Stimulated activated CD8-positive, alpha-beta memory T cell treated with anti-CD3 and anti-CD28 coated beads, Interleukin-15, amount 100 ng/mL, for 24 hours (primary cell): ENCODE measurements at places on chromosomes 1 and 21.

- DNase-seq, result peak; percentile 16
These were observed 24.6 kb downstream of the DMAP1 start for GRCh38 chr1:44237721-44238457.

- DNase-seq, result no peak
These were observed 3.1 kb upstream of the EVA1B start for GRCh38 chr1:36326499-36326898.

- no peak for DNase-seq
These were observed 16.6 kb upstream of the LEMD1 start for GRCh38 chr1:205438213-205439158.

GRCh38 chr1:214541693-214542092, 9.7 kb downstream of the PTPN14 start:
- DNase-seq, result no peak

- DNase-seq, result peak; percentile 23
These were observed 791 bp upstream of the PIK3R3 start for GRCh38 chr1:46133181-46133658.

GRCh38 chr1:116273042-116273783, 99.8 kb upstream of the ATP1A1 start:
- DNase-seq, result no peak

DNA sequence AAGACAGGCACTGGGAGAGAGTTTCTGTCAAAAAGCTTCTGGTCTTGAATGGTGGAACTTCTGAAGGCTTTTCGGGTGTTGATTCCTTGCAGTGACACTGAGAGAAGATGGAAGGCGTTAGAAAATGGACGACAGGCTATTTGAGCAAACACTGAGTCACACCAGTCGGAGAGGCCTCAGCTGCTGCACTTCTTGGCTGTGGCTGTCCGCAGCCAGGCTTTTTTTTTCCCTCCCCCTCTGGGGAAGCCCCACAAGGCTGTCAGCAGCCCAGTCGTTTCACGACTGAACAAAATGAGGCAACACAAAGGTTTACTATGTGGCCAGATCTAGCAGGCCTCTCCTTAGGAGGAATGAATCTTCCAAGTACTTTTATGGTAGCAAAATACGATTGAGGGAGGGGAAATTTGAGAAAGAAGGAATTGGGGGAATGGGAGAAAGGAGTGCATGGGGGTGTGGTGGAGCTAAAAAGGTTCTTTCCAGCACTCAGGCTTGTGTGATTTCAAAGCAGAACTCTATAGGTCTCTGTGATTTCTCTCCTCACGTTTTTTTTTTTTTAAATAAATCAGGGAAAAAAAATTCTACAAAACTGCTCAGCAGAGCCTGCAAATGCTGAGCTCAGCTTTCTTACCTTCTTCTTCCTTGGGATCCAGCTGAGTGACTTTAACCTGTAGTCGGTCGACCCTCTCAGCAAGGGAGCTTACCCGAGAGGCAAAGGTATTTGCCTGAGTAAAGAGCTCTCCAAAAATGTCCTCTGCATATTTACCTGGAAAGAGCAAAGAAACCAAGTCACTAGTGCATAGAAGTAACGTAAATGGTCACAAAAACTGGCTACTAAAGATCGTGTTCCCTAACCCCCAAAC, 26.1 kb downstream of the GPR3 start:
- DNase-seq, result no peak

GRCh38 chr1:236433819-236434315, 39.8 kb downstream of the EDARADD start:
- no peak for DNase-seq

- DNase-seq, result no peak
These were observed 13.4 kb upstream of the NOS1AP start for GRCh38 chr1:162056043-162056442.

GRCh38 chr21:30478004-30478403, 2.2 kb downstream of the KRTAP19-1 start:
- DNase-seq, result no peak

- no peak for DNase-seq
These were observed 2.6 kb downstream of the USP24 start for GRCh38 chr1:55212349-55213150.

GRCh38 chr1:246815693-246816270, 91.6 kb downstream of the SCCPDH start:
- no peak for DNase-seq

GRCh38 chr1:248900637-248901036, 5.4 kb upstream of the PGBD2 start:
- no peak for DNase-seq

DNA sequence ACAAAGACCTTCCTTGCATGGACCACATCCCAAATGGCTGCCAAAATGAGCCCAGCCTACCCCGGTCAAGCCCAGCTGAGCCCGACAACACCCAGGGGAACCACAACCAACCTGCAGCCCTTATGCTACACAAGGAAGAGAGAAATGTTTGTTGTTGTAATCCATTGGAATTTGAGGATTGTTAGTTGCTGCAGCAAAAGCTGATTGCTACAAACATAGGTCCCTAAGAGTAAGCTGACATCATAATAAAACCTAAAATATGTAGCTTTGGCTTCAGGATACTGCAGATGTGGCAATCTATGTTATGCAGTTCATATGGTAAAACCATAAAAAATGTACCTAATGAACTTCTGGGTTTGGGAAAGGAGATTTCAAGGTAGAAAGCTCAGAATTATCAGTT, 65.5 kb upstream of the DNAH14 start:
- DNase-seq, result no peak

- no peak for DNase-seq
These were observed 4.2 kb upstream of the KRTAP12-1 start for GRCh38 chr21:44686000-44686781.

- no peak for DNase-seq
These were observed 366.3 kb downstream of the HHAT start for GRCh38 chr1:210695026-210695425.

GRCh38 chr1:22257290-22258275, 114.7 kb upstream of the WNT4 start:
- DNase-seq, result no peak

GRCh38 chr1:32316903-32317277, 19.1 kb downstream of the MARCKSL1 start:
- DNase-seq, result no peak

DNA sequence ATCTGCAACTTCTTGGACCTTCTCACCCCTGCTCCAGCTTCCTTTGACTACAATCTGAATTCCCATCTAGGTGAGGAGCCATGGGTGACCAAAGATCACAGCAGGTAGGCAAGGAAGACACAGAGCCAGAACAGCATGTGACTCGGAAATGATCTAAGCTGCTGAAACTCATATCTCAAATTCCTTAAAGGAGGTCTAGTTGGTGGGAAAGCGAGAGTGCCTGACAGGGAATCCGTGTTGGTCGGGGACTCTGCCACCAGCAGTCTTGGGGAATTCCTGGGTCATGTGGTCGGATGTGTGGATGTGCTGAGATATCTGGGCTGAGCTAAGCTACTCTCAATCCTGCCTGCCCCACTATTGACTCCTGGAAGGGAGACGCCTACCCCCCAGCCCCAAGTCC, 3.2 kb upstream of the NUAK2 start:
- DNase-seq, result no peak

GRCh38 chr1:228236744-228237143, 28.9 kb downstream of the OBSCN start:
- DNase-seq, result no peak

- no peak for DNase-seq
These were observed 78.5 kb upstream of the KCND3 start for GRCh38 chr1:112067989-112068388.

GRCh38 chr1:223617323-223618070, 48.0 kb downstream of the CAPN8 start:
- no peak for DNase-seq

- no peak for DNase-seq
These were observed 41.0 kb downstream of the TBX15 start for GRCh38 chr1:118947003-118947765.

DNA sequence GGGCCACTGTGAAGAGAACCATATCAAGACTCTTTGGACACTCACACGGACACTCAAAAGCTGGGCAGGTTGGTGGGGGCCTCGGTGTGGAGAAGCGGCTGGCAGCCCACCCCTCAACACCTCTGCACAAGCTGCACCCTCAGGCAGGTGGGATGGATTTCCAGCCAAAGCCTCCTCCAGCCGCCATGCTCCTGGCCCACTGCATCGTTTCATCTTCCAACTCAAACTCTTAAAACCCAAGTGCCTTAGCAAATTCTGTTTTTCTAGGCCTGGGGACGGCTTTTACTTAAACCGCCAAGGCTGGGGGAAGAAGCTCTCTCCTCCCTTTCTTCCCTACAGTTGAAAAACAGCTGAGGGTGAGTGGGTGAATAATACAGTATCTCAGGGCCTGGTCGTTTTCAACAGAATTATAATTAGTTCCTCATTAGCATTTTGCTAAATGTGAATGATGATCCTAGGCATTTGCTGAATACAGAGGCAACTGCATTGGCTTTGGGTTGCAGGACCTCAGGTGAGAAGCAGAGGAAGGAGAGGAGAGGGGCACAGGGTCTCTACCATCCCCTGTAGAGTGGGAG, 36.3 kb upstream of the TDRD10 start:
- no peak for DNase-seq

- no peak for DNase-seq
These were observed 737.6 kb upstream of the CHRM3 start for GRCh38 chr1:238648751-238649150.

DNA sequence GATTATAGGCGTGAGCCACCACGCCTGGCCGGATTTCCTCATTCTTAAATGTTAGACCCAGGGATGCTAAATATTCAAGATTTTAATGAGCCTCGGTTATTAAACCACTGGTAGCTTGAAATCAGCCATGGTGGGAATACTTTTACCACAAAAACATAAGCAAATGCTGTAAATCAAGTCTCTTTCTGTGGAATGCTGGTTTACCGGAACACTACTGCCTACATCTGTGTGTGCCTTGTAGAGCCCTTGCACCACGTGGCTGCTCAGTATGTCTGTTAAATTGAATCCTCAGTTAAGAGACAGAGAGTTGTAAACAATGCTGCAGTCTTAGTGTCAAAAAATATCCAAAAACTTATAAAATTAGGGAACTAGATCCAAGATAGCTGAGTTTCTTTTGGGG, 26.8 kb upstream of the CNN3 start:
- no peak for DNase-seq

- peak; percentile 46 for DNase-seq
These were observed 58.4 kb upstream of the CACNA1E start for GRCh38 chr1:181424786-181425403.

- DNase-seq, result no peak
These were observed 74.9 kb downstream of the ROR1 start for GRCh38 chr1:63848733-63849132.

GRCh38 chr1:72649211-72649888, 367.0 kb upstream of the NEGR1 start:
- no peak for DNase-seq

GRCh38 chr1:8476006-8476405, 158.1 kb downstream of the SLC45A1 start:
- DNase-seq, result no peak

DNA sequence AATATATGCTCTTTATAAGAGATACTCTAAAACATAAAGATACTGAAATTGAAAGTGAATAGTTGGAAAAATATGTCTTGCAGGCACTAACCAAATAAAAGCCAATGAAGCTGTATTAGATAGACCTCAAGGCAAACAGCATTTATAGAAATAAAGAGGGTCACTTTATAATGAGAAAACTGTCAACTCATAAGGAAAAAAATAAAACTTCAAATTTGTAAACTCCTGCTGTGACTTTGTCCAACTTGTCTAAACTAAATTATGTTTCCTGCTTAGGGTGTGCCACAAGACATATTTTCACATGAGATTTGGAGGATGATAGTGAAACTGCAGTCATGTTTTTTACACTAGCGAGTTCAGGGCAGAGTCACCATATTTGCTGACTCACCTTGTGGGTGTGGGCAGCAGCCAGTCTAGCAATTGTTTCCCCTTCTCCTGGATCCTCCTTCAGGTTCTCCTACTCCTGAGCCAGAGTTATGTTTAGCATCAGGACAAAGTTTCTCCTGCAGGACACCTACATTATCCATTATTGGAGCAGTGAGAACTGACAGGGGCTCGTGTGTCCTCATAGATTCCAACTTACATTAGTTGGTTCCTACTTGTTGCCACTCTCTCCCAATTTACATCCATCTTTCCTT, 43.8 kb downstream of the CD53 start:
- no peak for DNase-seq

DNA sequence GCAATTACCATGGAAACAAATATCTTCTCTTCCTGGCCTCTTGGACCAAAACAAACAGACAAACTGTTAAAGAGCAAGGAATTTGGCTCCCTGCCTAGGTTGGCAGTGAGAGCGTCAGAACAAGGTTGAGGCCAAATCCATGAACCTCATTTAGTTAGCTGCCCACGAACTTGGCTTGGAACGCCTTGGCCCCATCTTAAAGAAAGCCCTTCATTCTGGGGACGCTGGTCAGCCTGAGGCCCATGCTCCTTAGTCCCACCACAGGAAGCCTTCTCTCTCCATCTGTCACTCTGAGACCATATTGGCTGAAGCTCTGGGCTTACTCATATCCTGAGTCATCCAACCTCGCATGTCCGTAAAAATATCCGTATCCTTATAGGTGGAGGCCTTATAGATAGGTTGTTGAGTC, 62.4 kb upstream of the DIRAS3 start:
- no peak for DNase-seq

DNA sequence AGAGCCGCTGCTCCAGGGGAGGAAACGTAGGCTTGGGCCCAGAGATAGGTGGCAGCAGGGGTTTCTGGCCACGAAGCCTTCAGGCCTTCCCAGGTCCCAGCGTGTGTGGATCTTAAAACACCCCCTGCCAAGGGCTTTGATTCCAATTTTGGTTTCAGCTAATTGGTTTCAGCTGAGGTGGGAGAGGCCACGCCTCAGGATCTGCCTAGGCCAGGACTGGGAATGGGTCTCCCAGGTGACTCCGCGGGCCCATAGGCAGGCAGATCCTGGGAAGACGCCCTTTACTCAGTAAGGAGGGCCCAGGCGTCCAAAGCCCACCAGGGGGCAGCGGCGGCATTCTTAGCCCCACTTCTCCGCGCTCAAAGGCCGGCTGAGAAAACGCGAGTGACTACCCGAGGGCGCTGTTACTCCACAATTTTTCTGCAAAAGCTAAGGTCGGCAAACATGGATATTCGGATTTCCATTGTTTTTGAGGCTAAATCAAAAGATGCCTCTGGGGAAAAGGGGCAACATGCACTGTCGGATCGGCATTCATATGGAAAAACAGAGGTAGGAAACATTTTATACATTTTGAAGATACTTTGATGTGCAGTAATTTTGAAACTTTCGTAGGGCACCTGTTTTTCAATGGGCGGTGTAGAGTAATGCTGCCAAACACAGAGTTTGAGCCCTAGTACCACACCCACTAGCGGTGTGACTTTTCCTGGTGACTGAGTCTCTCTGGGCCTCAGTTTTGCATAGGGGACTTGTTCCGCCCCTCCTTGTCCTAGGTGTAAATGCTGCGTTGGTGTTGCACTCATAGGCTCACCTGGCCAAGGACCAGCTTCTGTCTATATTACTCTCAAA, 31.8 kb upstream of the BCL10 start:
- peak; percentile 29 for DNase-seq

- no peak for DNase-seq
These were observed 33.0 kb upstream of the AGO1 start for GRCh38 chr1:35850051-35850450.

- no peak for DNase-seq
These were observed 27.5 kb downstream of the PEX14 start for GRCh38 chr1:10502206-10502605.

GRCh38 chr1:117964290-117965038, 34.9 kb downstream of the WDR3 start:
- no peak for DNase-seq
